ENCODE measurements at places on chromosomes 2 and 18.

- no peak for DNase-seq
These were observed 813.7 kb downstream of the ERBB4 start for GRCh38 chr2:211724933-211725332.

- DNase-seq, result no peak
These were observed 29.6 kb downstream of the CYRIA start for GRCh38 chr2:16635791-16636699.

- no peak for DNase-seq
These were observed 13.6 kb downstream of the COL4A4 start for GRCh38 chr2:227150222-227150936.

DNA sequence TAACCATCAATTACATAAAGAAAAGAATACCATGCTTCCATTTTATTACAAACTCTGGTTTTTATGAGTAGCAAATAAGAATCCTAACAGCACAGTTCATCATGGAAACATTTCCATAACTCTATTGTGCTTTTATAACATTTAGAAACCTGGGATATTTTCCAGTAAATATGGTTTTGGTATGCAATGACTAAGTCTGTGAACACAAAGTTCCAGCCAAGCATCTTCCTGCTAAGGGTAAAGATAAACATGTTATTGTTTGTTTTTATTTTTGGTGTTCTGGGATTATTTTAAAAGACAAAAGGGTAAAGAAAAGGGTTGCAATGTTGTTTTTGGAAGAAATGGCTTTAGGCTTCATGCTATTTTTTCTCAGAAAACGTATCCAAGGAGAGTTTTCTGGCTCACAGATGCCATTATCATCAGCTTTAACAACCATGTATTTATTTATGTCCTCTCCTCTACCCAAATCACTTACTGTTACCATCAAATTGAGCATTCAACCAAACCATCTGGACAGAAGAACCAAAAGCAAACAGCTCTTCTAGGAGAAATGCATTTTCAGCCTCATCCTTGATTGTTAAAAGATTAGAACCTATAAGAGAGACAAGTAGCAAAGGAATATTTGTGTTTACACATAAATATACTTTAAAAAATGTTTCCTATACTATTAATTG lies 116.0 kb downstream of the PLA2R1 start:
- DNase-seq, result no peak

GRCh38 chr2:216677439-216678097 lies 17.8 kb downstream of the IGFBP5 start:
- no peak for DNase-seq

DNA sequence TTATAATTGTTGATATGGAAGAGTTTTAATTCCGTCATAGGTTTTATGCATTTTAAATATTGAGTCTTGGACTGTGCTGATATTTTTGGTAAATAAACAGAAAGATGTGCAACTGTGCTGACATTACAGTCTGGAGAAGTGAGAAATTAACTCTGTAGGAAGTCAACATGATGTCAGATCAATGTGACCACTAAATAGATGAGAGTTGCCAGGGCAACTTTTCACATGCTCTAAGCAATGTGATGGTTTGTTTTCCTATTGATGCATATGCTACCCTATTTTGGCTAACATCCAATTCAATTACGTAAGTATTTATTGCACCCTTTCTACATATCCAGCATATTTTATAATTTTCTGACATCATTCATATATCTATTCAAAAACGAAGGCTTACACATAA lies 1109.3 kb downstream of the TSN start:
- no peak for DNase-seq

Data from upper lobe of left lung (tissue), 6 donors.